Karpas-422 (cell line): ENCODE measurements at places on chromosomes 1 and 21.

GRCh38 chr1:230145505-230145899 lies 78.5 kb downstream of the GALNT2 start:
- no peak for DNase-seq

GRCh38 chr1:188615321-188615720 lies 1786.6 kb downstream of the PLA2G4A start:
- DNase-seq = no peak

GRCh38 chr1:52662645-52663313 lies 29.8 kb downstream of the SHISAL2A start:
- DNase-seq = no peak

GRCh38 chr1:209733409-209734192 lies 22.3 kb upstream of the TRAF3IP3 start:
- peak; percentile 27 for DNase-seq

GRCh38 chr21:26061437-26061836 lies 109.1 kb downstream of the APP start:
- DNase-seq = no peak

DNA sequence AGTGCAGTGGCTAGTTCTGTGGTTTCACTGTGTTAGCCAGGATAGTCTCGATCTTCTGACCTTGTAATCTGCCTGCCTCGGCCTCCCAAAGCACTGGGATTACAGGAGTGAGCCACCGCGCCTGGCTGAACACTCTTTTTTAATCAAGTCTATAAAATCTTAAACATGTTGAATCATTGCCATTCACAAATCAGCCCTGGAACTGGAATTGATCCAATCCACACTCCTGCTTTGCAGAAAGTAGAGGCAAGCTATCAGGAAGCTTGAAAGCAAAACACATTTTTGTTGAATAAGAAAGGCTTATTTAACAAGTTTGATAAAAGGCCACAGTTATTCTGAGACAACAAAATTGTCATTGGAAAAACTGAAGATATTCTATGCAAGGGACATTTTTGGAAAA lies 18.3 kb upstream of the EFHD2 start:
- DNase-seq = no peak

GRCh38 chr1:44293761-44294315 lies 61.2 kb downstream of the ERI3 start:
- DNase-seq = no peak

- no peak for DNase-seq
Measured at GRCh38 chr1:51526248-51526647, 7.2 kb upstream of the EPS15 start.

GRCh38 chr1:28976248-28976647 lies 61.9 kb downstream of the EPB41 start:
- no peak for DNase-seq

GRCh38 chr1:23913212-23913880 lies at the start of gene CNR2:
Gene CNR2 (minus strand): TSS chr1:23913362. CDS start chr1:23875617, 37,745 bp downstream.
- DNase-seq = peak; percentile 73

DNA sequence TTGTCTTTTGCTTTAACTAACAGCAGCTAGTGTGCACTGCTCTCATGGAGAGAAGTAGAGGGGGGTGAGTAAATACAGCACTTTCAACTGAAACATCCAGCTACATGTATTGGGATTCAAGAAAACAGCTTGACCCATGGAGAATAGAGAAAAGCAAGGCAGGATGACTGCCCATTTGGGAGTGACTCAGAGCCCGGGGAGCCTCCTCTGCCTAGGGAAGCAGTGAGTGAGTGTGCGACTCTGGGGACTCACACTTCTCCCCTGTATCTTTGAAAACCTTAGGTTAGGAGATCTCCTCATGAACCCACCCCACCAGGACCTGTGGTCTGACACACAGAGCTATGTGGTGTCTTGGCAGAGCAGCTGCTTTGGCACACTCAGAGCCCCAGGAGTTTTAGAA lies 82.0 kb upstream of the PTGFR start:
- DNase-seq = no peak

- DNase-seq = no peak
Measured at GRCh38 chr21:39000496-39000895, 182.8 kb downstream of the PSMG1 start.

- peak; percentile 93 for DNase-seq
Measured at GRCh38 chr1:21290546-21290944, 282 bp upstream of the ECE1 start.

DNA sequence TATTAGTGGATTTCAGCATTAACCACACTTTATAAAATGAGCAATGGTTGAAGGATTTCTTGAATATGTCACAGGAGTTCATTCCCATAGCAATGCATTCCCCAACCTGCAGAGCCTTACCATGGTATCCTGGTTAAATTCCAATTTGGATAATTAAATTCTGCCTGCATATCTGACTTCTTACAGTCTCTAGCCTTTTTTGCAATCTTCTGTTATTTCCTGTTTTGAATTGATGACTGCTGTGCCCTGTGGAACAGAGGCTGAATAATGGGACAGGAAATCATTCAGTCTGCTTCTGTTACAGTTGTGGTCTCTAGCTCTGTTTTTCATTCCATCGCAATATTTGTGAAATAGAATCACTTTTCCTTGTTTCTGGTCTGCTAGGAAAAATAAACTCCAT lies 1823.9 kb downstream of the PLA2G4A start:
- no peak for DNase-seq

DNA sequence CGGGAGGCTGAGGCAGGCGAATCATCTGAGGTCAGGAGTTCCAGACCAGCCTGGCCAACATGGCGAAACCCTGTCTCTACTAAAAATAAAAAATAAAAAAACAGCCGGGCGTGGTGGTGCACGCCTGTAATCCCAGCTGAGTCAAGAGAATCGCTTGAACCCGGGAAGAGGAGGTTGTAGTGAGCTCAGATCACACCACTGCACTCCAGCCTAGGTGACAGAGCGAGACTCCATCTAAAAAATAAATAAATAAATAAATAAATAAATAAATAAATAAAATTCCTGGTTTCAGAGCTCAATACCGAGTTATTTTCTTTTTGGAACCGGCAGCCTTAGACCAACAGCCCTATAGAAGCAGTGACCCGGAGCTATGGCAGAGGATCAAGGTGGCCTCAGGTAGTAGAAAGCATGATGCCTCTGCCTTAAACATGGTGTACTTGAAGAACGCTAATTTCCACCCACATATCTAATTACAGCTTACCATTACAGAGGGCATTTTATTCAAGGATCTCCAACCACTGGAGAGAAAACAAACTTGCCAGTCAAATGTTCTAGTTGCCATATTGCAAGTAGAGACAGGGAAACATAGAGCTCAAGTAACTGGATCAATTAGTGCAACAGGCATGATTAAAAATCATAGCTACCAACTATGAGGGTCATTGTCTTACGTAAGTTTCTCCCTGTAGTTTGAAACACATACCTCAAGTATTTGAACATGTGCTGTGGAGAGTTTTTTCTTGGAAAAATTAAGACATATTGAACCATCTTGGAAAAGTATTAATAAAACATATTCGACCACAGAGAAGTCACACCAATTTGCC lies 2.0 kb upstream of the ENAH start:
- no peak for DNase-seq

- no peak for DNase-seq
Measured at GRCh38 chr1:57420981-57421785, 2.7 kb downstream of the DAB1 start.

DNA sequence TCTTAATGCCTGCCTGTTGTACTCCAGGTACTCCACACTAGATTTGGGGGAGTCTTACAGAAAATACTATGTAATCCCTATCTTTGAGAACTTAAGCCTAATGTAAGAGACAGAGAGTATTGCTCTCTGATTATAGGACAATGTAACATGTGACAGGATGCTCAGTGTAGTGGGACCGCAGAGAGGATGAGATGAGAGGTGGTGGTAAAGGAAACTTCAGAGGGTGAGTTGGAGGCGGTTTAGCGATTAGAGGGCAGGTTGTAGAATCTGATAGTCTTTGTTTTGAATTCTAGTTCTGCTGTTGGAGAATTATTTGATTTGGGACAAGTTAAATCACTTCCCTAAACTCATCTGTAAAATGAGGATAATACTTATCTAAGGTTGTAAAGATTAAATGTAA lies 5.4 kb downstream of the SOAT1 start:
- no peak for DNase-seq

- no peak for DNase-seq
Measured at GRCh38 chr21:16370186-16370585, 640.4 kb downstream of the USP25 start.

GRCh38 chr1:161770250-161770649 lies 4.1 kb downstream of the ATF6 start:
- DNase-seq = no peak

DNA sequence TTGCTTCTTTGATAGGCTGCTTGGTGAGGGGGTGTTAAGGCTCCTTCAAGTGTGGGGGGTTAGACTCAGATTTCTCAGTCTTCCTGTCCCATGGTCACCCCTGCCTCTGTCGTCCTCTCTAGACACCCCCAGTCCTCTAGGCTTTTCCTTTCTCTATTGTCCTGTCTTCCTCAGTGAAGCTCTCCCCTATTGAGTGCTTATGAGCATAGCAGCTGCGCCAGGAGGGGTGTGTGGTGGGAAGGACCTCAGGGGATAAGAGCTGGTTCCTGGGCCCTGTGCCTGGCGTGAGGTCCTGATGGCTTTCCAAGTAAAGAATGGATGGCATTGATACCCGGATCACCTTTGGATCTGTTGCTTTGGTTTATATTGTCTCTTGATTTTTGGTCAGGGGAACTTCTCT lies 69.1 kb downstream of the DIP2A start:
- no peak for DNase-seq

- no peak for DNase-seq
Measured at GRCh38 chr1:13722808-13723360, 22.9 kb downstream of the PRDM2 start.

- DNase-seq = no peak
Measured at GRCh38 chr1:24383381-24383940, 30.1 kb downstream of the STPG1 start.

DNA sequence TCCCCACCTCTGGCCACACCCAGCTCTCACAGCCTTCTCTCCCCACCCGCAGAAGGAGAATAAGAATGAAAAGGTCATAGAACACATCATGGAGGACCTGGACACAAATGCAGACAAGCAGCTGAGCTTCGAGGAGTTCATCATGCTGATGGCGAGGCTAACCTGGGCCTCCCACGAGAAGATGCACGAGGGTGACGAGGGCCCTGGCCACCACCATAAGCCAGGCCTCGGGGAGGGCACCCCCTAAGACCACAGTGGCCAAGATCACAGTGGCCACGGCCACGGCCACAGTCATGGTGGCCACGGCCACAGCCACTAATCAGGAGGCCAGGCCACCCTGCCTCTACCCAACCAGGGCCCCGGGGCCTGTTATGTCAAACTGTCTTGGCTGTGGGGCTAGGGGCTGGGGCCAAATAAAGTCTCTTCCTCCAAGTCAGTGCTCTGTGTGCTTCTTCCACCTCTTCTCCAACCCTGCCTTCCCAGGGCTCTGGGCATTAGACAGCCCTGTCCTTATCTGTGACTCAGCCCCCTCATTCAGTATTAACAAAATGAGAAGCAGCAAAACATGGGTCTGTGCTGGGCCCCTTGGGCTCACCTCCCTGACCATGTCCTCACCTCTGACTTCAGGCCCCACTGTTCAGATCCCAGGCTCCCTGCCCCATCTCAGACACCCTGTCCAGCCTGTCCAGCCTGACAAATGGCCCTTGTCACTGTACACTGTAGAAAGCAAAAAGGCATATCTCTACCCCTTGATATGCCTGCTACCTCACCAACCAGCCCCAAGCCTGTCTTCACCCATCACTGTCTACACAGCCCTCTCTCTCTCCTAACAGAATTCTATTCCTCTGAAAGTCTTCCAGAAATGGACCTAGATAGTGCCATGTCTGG lies 3.2 kb downstream of the S100A9 start:
- DNase-seq = no peak

GRCh38 chr1:47411436-47411835 lies 4.6 kb upstream of the FOXE3 start:
- DNase-seq = no peak

DNA sequence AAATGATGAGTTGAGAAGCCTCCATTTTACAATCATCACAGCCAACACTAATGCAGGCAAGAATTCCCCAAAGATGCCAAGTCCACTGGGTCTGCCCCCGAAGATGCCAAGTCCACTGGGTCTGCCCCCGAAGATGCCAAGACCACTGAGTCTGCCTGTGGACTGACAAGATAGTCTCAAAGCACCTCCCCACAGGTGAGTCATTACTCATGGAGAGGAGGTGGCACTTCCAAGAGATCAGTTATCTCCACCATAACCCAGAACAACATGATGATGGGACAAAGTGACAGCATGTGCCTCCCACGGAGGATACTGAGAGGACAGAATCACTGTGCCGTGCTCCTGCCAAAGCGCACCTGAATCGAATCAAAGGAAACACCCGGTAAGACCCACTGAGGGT lies 4.8 kb downstream of the PTTG1IP start:
- no peak for DNase-seq

DNA sequence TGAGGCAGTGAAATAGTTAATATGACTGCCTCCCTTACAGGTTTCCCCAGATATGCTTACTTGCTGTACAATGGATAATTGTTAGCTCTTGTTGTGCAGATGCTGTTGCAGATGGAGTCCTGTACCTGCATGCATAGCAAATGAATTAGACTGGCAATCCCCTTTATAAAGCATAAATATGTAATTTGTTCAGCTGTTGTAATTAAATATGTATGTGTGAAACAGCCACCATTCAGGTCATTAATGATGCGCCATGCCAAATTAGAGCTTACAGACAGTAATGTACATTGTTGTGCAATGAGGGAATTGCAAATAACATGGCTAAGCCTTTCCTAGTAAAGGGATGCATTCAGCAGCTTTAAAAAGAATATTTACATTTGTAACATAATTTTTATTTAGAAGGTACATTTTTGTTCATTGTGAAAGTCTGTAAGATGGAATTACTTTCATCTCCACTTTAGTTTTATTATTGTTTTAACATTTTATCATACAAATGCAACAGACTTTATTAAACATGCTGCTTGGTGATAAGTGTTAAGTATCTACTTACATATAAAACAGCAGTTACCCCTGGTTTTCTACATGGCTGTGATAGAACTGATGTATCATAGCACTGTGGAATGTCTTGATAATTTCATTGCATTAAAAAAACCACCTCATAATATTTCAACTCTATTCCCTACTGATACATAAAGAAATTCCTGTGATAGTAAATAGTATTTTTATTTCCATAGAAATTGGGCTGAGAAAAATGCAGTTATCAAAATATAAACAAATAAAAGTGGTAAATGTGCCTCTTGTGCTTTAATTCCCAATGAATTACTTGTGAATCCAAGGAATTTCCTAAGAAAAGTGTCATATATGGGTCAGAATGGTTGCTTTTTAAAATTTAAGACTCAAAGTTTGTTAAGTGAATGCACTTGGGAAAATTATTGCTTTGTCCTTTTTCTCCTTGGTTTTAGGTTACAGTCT lies 99.0 kb downstream of the NFIA start:
- DNase-seq = no peak
